SK-N-DZ (cell line): ENCODE measurements at places on chromosomes 4 and X.

- peak; percentile 43 for DNase-seq
These were observed 32.1 kb upstream of the MTNR1A start for GRCh38 chr4:186587416-186588018.

- DNase-seq, result no peak
These were observed 70.0 kb upstream of the PPP2R3B start for GRCh38 chrX:456551-457291.

DNA sequence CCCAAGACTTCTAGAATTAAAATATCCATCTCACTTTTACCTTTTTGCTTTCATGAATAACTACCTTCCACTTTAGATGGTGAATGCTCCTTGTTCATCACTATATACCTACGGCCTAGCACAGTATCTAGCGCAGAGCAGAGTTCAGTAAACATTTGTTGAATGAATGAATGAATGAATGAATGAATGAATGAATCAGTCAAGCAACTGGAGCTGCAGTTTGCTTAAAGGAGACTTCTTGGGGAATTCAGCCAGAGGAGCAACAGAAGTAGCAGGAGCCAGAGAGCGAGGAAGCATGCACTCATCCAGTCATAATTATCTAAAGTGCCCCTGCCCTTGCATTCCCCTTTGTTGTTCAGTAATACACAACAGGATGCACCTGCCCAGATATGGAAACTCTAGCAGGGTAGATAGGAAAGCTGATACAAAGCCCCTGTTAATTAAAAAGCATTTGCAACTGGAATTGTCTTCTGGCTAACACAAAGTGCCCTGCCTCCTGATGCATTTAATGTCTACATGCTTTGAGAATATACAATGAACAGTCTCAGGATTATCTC is 103.0 kb upstream of the MBNL3 start:
- DNase-seq, result peak; percentile 3

GRCh38 chr4:128877934-128878333 is 68.4 kb downstream of the JADE1 start:
- no peak for DNase-seq

- no peak for DNase-seq
These were observed 55.9 kb upstream of the HGFAC start for GRCh38 chr4:3385711-3386420.

- no peak for DNase-seq
These were observed 616 bp downstream of the MAML3 start for GRCh38 chr4:140153419-140153717.

- DNase-seq, result peak; percentile 2
These were observed 456.7 kb downstream of the GLUD2 start for GRCh38 chrX:121504153-121504552.

- DNase-seq, result no peak
These were observed 918 bp upstream of the FGFRL1 start for GRCh38 chr4:1010395-1011021.

- DNase-seq, result peak; percentile 5
These were observed 16.5 kb downstream of the MCF2 start for GRCh38 chrX:139691493-139691842.

DNA sequence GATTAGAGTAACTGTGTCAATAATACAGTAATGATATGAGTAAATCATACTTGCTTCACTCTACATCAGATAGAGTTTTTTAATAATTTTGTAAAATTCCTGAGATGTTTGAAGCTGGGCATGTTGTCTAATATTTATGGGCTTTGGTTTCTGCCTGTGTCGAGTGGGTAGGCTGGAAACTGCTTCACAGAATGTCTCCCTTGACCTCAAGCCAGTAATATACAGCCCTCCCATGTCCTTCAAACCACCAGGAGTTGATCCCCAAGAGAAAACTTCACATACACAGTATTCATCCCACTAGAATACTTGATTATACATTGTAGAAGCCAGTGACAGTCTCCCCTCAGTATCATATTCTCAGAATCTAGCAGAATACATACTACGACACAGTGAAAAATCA is 284.8 kb upstream of the TENM3 start:
- DNase-seq, result no peak

DNA sequence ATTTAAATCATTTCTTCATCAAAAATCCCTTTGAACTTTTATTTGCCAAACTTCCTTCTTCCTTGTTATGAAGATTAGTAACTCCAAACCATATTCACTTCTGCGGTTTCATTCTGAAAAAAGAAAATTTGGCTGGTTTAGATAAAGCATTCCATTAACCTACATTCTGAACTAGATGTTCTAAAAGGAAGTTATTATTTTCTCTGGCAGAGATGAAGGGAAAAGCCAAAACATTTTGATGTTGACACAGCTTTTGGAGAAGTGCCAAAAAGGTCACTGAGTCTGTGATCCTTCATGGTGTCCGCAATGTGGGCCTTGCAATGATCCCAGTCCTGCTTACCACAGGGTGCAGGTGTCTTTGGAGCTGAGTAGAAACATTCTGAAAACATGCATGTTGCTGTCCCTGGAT is 36.0 kb downstream of the CXCL8 start:
- no peak for DNase-seq

GRCh38 chr4:42489095-42489494 is 91.8 kb downstream of the SHISA3 start:
- no peak for DNase-seq

GRCh38 chr4:21973850-21974249 is 25.3 kb upstream of the KCNIP4 start:
- DNase-seq, result no peak

DNA sequence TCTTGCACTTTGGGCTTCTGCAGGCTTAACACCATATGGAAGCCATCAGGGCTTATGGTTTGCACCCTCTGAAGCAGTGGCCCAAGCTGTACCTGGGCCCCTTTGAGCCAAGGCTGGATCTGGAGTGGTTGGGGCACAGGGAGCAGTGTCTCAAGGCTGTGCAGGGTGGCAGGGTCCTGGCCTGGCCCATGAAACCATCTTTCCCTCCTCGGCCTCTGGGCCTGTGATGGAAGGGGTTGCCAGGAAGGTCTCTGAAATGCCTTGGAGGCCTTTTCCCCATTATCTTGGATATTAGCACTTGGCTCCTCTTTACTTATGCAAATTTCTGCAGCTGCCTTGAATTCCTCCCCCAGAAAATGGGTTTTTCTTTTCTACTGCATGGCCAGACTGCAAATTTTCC is 134.7 kb upstream of the USP9X start:
- DNase-seq, result no peak

- no peak for DNase-seq
These were observed 15.7 kb downstream of the SUPT20HL2 start for GRCh38 chrX:24298191-24298590.

DNA sequence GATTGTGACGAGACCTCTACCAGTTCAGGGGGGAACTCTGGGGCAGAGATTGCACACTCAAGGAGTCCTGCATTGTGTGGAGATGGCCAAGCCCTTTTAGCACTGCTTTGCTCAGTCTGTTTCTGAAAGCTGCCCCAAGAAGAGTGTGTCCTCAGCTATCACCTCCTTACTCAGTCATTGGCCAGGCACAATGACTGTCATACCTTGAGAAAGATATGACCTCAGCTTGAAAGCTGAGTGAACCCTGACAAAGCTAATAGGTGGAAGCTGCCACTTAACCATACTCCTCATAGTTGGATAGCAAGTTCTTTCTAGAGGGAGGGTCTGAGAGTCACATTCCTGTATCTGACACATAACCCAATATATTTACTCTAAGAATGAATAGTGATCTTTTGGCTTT is 37.8 kb upstream of the DIPK2B start:
- DNase-seq, result no peak

- DNase-seq, result no peak
These were observed 85.1 kb downstream of the GNL3L start for GRCh38 chrX:54615109-54615508.

DNA sequence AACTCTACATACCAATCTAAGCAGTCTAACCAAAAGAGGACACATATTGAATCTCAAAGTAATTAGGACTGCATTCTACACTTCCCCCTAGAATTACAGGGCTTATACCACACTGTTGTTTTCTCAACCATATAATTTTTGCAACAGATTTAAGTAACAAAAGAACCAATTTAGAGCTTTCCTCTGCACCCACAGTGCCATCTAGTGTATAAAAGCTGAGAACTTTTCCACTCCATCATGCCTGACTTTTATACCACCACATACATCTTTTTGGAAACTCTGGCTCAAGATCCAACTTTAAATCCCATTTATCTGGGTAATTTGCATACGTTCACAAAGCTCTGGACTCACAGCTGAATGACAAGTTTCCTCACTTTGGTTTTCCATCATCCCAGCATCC is 99.5 kb downstream of the EFHC2 start:
- no peak for DNase-seq

DNA sequence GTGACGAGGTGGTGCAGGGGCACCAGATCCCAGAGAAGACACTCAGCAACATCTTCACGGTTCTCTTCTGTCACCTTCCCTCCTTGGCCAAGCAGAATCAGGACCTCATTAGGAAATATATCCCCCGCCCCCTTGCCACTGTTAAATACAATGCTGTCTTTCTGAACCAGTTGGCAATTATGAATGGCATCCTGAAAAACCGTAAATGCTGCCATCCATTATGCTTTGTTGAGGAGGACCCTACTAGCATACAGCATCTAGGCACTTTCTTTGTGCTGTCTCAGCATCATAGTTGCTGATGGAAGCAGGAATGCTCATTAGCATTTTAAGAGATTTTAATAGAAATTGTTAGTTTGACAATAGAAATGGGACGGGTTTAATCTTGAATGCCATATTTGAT is 138.5 kb downstream of the DCLK2 start:
- no peak for DNase-seq

GRCh38 chr4:65367306-65367705 is 303.0 kb downstream of the EPHA5 start:
- no peak for DNase-seq

- no peak for DNase-seq
These were observed 60.5 kb upstream of the SLC25A4 start for GRCh38 chr4:185082561-185082960.

DNA sequence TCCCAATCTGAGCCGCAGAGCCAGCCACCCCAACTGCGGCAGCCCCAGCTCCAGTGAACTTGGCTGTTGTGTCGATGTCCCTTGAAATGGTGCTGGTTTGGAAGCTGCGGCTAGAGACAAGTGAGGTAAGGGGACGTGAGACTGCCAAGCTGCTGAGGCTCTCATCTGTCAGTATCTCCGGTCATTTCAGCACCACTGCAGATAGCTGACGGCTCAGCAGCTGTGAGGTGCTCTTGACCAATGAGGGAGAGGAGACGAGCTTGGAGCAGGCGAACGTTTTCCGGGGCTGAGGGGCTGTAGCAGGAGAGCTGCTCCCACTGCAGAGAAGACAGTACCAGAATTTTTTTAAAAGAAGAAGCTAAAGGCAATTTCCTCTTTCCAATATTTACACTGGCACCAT is 175.5 kb upstream of the CASK start:
- DNase-seq, result peak; percentile 51

- no peak for DNase-seq
These were observed 4.3 kb downstream of the TMPRSS11D start for GRCh38 chr4:67879486-67879885.

DNA sequence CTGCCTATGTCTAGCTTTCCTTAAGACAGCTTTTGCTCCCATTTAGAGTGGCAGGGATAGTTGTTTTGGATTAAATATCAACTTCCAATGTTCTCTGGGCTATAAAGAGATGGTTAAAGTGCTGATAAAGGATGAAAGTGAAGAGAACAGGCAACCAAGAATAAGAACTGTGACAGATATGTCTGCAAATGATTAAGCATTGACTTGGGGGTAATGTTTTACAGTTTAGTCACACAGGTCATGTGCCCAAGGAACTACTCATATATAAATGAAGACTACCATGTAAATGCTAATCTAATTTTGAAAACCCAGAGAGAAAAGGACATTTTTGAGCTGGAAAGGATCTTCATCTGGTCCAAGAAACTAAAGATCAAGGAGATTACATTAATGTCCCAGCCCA is 42.1 kb downstream of the RBMX2 start:
- no peak for DNase-seq

- DNase-seq, result no peak
These were observed 51.2 kb upstream of the EDA start for GRCh38 chrX:69564665-69565064.

DNA sequence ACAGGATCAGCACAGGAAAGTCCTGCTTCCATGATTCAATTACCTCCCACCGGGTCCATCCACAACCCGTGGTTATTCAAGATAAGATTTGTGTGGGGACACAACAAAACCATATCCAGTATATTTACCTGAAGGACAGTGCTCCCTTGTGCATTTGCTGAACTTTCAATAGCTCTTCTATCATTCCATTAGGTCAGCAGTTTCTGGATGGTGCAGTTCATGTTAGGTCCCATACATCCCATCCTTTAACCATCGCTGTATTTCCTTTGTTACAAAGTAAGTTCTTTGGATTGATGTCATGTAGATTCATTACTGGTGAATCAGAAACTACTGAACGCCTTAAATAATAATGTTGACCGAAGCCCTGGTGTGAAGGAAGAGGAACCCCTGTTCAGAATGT is 775.9 kb downstream of the TRIML1 start:
- DNase-seq, result no peak

DNA sequence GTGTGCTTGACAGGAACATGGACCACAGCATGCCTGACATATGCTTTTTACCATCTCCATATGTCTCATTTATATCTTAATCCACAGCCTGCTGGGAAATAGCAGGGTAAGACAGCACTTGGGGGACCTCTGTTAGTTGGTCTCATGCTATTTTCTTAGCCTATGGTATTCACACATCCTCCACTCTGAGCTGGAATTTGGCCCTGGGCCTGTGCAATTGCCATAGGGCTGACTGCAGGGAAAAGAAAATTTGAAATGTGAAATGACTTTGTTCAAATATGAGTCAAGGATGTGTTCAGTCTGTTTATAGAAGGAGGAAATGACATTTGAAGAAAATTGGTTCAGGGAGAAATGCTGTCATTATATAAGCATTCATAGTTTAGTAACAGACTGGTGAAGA is 9.6 kb upstream of the MAP7D3 start:
- DNase-seq, result no peak

DNA sequence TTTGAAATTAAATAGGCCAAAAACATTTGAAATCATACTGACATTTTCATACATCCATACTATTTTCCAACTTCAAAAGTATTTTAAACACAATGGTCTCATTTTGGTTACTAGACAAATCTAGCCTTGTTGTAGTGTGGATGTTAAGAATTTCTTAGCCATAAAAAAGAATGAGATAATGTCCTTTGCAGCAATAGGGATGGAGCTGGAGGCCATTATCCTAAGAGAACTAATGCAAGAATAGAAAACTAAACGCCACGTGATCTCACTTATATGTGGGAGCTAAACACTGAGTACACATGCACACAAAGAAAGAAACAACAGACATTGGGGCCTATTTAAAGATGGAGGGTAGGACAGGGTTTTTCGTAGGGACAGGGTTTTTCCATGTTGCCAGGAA is 153.8 kb downstream of the CCSER1 start:
- DNase-seq, result no peak
